Naive thymus-derived CD8-positive, alpha-beta T cell (primary cell): ENCODE measurements at places on chromosomes 2 and 18.
A peak's percentile ranks its signal among the peaks of the same experiment; 100 is the strongest.

DNA sequence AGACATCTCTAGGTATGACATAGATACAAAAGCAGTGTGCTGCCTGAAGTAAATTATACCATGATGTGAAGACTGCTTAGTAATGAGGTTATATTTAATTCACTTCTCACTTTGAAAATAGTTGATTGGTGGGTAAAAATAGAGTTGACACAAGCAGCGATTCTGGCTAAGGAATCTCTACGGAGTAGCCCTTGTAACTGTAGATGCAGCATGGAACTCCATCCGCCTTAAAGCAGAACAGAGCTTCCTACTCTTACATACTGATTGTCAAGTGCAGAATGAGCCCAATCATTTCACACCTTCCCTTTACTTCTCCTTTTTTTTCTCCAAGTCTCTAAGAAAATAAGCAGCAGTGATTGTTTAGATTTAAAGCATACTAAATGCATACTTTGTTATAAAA, 1594.6 kb upstream of the SLC39A10 start:
- no peak overlapping the region for H3K4me3 ChIP-seq
- H3K4me1 ChIP-seq, result no peaks in the 10 kb centered on the region
- H3K27me3 ChIP-seq, result no peaks in the 10 kb centered on the region
- no peaks in the 10 kb centered on the region for H3K36me3 ChIP-seq

DNA sequence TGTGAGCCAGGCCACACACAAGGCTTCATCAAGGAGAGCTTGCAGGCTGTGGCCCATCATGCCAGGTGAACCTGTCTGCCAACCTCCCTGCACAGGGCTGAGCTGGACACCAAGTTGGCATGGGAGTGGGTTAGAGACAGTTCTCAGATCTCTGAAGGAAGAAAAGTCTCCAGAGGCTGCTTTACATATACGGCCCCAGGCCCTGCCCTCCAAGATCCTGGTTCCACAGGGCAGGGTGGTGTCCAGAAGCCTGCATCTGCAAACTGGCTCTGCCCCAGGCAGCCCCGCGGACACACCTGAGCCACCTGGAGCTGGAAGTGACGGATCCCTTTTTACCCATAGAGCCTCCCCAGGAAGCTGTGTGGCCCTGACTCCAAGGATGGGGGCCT, 24.2 kb upstream of the HES6 start:
- DNase-seq, result no peak
- H3K27ac ChIP-seq, result no peak overlapping the region
- H3K27me3 ChIP-seq, result no peaks in the 10 kb centered on the region

- H3K27me3 ChIP-seq, result no peaks in the 10 kb centered on the region
- no peak overlapping the region for H3K4me3 ChIP-seq
- H3K27ac ChIP-seq, result no peak overlapping the region
- H3K36me3 ChIP-seq, result no peaks in the 10 kb centered on the region
- DNase-seq, result no peak
- no peaks in the 10 kb centered on the region for H3K4me1 ChIP-seq
Observed at GRCh38 chr2:33246432-33246831, 230.0 kb upstream of the RASGRP3 start.

GRCh38 chr2:149781263-149781808, 193.8 kb upstream of the MMADHC start:
- H3K27ac ChIP-seq, result no peak overlapping the region
- no peak for DNase-seq
- H3K36me3 ChIP-seq, result no peaks in the 10 kb centered on the region
- H3K4me1 ChIP-seq, result no peaks in the 10 kb centered on the region
- H3K4me3 ChIP-seq, result no peak overlapping the region

- peak overlapping the region; percentile 32 for H3K4me3 ChIP-seq
- H3K4me1 ChIP-seq, result peaks cover 50% of the 10 kb centered on the region
- H3K27me3 ChIP-seq, result no peaks in the 10 kb centered on the region
- H3K27ac ChIP-seq, result peak overlapping the region; percentile 82
- H3K36me3 ChIP-seq, result peaks cover 16% of the 10 kb centered on the region
Observed at GRCh38 chr2:134282629-134283400, 28.9 kb downstream of the MGAT5 start.

DNA sequence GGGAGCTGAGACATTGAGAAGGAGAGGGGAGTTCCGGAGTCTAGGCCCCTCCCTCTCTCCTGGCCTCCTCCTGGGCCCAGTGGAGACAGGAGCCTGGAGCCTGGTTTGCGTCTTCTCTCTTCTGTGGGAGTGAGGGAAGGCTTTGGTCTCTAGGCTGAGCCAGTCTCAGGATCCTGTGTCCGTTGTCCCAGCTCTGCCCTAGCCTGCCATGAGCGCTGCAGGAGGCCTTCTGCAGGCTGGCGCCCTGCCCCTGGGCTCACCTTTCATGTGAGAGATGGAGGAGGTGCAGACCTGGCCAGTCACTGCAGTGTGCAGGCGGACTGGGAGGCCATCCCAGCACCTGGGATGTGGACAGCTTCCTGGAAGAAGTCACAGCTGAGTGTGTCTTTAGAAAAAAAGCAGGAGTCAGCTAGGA, 8.7 kb downstream of the IMPA2 start:
- no peak overlapping the region for H3K4me3 ChIP-seq
- peaks cover 4% of the 10 kb centered on the region for H3K27me3 ChIP-seq
- peaks cover 2% of the 10 kb centered on the region for H3K4me1 ChIP-seq
- no peak overlapping the region for H3K27ac ChIP-seq
- no peak for DNase-seq

- DNase-seq, result peak; percentile 62
- peak overlapping the region; percentile 100 for H3K4me3 ChIP-seq
- H3K4me1 ChIP-seq, result peaks cover 52% of the 10 kb centered on the region
- peak overlapping the region; percentile 95 for H3K27ac ChIP-seq
Observed at GRCh38 chr2:12717191-12718014, 667 bp downstream of the TRIB2 start.

GRCh38 chr2:227703961-227704360, 13.9 kb downstream of the SLC19A3 start:
- no peaks in the 10 kb centered on the region for H3K36me3 ChIP-seq
- H3K27me3 ChIP-seq, result peaks cover 16% of the 10 kb centered on the region
- no peaks in the 10 kb centered on the region for H3K4me1 ChIP-seq
- H3K4me3 ChIP-seq, result no peak overlapping the region
- no peak for DNase-seq

DNA sequence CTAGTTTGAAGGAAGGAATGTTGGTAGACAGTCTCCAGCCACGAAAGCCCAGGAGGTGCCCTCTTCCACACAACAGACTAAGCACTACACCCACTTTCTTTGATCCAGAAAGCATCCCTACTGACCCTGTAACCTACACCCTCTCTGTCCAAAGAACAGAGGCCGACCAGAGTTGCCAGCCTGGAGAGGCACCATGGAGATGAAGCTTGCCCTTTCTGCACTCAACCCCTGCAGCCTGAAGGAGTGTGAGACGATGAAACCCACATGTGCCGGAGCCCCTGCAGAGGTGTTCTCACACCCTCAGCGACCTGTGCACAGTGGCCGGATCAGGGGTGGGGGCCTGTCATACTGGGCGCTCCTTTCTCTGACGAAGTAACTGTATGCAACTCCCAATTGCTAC, 136.3 kb downstream of the ZNF516 start:
- peaks cover 11% of the 10 kb centered on the region for H3K36me3 ChIP-seq
- no peaks in the 10 kb centered on the region for H3K27me3 ChIP-seq
- H3K4me1 ChIP-seq, result no peaks in the 10 kb centered on the region
- H3K27ac ChIP-seq, result no peak overlapping the region
- H3K4me3 ChIP-seq, result no peak overlapping the region
- no peak for DNase-seq

GRCh38 chr2:215417400-215417951, 18.4 kb downstream of the FN1 start:
- H3K27ac ChIP-seq, result no peak overlapping the region
- H3K36me3 ChIP-seq, result no peaks in the 10 kb centered on the region
- H3K4me3 ChIP-seq, result no peak overlapping the region
- H3K27me3 ChIP-seq, result peaks cover 20% of the 10 kb centered on the region

DNA sequence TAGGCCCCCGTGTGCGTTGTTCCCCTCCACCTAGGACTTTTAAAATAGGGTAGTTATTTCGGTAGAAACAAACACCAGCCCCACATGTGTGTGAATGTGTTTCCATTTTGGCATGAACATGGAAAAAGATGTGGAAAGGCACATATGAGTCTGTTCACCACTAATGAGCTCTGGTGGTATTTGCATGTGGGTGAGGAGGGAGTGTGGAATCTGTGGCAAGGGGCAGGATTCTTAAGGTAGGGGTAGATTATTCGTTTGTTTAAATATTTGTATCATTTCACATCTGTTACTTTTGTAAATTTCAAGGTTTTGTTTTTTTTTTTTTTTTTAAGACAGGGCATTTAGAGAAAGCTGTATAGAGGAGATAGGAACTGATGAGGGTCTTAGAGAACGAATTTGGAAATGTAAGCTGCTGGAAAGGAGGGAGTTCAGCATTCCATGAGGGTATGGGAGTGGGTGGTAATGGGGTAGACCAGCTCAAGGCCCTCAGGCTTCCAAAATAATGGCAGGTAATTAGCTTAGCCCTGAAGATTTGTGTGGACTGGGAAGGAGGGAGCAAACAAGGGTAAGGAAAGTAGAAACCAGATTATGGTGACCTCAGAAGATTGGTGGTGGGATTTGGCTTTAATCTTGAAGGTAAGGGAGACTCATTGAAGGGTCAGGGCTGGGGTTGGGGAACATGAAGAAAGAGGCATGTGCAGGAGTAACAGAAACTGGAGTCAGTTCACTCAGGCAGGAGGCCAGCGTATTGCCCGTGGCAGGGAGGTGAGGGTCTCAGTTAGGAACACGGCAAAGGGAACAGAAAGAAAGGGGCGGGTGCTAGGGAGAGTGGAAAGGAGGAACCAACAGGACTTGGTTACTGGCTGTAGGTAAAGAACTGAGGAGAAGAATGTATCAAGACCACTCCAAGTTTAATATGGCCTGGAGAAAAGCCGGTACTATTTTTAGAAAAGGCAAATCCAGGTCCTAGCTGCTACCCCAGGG, 123.6 kb downstream of the PLB1 start:
- no peaks in the 10 kb centered on the region for H3K27me3 ChIP-seq
- DNase-seq, result peak; percentile 38
- H3K27ac ChIP-seq, result peak overlapping the region; percentile 100
- no peaks in the 10 kb centered on the region for H3K36me3 ChIP-seq

GRCh38 chr2:30072250-30072842, 74.5 kb upstream of the YPEL5 start:
- no peak overlapping the region for H3K4me3 ChIP-seq
- no peaks in the 10 kb centered on the region for H3K36me3 ChIP-seq
- H3K27ac ChIP-seq, result no peak overlapping the region
- peaks cover 32% of the 10 kb centered on the region for H3K27me3 ChIP-seq
- DNase-seq, result peak; percentile 38
- no peaks in the 10 kb centered on the region for H3K4me1 ChIP-seq

DNA sequence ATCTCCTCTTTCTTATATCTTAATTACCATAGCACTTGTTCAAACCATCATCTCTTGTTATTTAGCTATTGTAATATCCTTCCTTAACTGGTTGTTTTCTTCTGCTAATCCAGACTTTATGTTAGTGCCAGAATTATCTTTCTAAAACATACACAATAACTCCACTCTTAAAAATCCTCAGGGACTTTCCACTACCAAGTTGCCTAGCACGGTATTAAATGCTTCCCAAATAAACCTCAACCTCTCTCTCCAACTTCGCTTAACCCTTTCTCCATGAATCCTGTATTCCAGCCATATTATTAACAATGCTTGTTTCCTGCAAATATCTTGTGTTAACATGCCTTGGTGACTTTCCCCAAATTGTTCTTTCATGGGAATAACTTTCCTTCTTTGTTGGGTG, 84.5 kb downstream of the FAM228A start:
- H3K27ac ChIP-seq, result no peak overlapping the region
- H3K27me3 ChIP-seq, result no peaks in the 10 kb centered on the region
- H3K4me3 ChIP-seq, result no peak overlapping the region
- DNase-seq, result no peak
- no peaks in the 10 kb centered on the region for H3K36me3 ChIP-seq

GRCh38 chr18:40013001-40013609, 1941.9 kb upstream of the PIK3C3 start:
- no peak for DNase-seq
- H3K4me3 ChIP-seq, result no peak overlapping the region
- no peaks in the 10 kb centered on the region for H3K4me1 ChIP-seq
- no peaks in the 10 kb centered on the region for H3K27me3 ChIP-seq
- H3K27ac ChIP-seq, result no peak overlapping the region

- H3K4me1 ChIP-seq, result peaks cover 7% of the 10 kb centered on the region
- no peaks in the 10 kb centered on the region for H3K36me3 ChIP-seq
- no peaks in the 10 kb centered on the region for H3K27me3 ChIP-seq
- no peak overlapping the region for H3K27ac ChIP-seq
- DNase-seq, result no peak
Observed at GRCh38 chr18:54267701-54268100, 1.6 kb upstream of the POLI start.

- H3K36me3 ChIP-seq, result no peaks in the 10 kb centered on the region
- H3K4me1 ChIP-seq, result peaks cover 22% of the 10 kb centered on the region
- H3K27me3 ChIP-seq, result no peaks in the 10 kb centered on the region
- peak; percentile 27 for DNase-seq
Observed at GRCh38 chr2:70523996-70524965, 29.3 kb downstream of the TGFA start.

GRCh38 chr2:105102963-105103421, 65.1 kb downstream of the MRPS9 start:
- no peak for DNase-seq
- no peaks in the 10 kb centered on the region for H3K27me3 ChIP-seq
- peaks cover 60% of the 10 kb centered on the region for H3K36me3 ChIP-seq
- no peaks in the 10 kb centered on the region for H3K4me1 ChIP-seq
- H3K27ac ChIP-seq, result no peak overlapping the region

DNA sequence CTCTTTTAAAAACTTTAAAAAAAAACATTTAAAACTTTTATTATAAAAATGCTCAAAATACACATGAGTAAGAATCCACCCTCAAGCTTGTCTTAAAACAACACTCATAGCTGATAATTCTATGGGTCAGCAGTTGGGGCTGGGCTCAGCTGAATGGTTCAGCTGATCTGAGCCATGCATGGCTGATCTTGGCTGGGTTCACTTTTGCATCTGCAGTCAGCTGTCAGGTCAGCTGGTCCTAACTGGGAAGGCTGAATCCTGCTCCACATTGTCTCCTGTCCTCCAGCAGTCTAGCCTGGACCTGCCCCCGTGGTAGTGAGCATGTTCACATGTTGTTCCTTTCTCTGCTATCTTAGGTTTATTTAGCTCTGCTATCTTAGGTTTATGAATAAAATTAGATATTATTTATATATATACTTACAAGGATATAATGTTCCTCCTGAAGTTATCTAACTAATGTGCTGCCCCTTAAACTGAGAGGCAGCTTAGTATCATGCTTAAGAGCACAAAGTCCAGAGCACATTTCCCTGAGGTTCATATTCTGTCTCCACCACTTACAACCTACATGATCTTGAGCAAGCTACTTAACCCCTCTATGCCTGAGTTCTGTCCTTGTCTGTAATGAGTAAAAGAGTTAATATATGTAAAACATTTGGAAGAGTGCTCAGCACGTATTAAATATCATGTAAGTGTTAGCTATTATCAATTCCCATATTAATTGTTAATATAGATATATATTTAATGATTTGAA, 309.4 kb downstream of the PTPRM start:
- H3K4me1 ChIP-seq, result no peaks in the 10 kb centered on the region
- no peaks in the 10 kb centered on the region for H3K36me3 ChIP-seq
- no peak for DNase-seq
- H3K27ac ChIP-seq, result no peak overlapping the region
- no peaks in the 10 kb centered on the region for H3K27me3 ChIP-seq
